ENCODE measurements at places on chromosomes 1 and 21.

- no peak for DNase-seq
These were observed 23.8 kb downstream of the AGT start for GRCh38 chr1:230690101-230690500.

DNA sequence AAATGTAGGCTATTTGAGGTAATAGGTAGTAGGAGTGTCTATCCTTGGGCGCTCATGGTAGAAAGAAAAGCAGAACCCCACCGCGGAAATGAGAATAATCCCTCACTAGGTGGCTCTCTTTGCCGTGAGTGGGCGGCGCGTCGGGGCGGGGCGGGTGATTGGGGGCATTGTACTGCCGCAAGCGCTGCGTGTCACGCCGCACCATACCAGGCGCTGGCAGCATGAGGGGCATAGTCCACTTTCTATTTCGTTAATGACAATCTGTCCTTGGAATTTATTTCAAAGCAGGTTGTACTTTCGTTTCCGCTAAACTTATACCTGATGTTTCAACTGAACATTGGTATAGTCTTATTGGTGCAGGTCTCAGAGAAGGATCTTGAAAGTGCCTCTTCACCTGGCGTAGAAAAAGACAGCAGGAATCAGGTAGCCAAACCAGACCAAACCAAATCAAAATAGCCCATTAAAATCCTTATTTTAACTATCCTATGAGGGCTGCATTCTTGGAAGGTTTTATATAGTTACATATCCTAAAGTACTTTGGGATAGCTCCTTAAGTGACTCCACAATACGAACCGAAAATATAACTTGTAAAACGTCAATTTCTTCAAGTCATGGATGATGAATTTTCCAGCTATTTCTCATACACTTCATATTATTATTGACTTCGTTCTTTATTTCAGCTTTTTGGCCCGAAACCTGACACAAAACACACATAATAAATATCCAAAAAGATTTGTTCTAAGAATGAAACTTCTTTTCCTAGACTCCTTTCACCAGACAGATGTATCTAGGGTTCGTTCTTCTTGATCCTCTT is 1.9 kb upstream of the SMG7 start:
- peak; percentile 88 for DNase-seq

DNA sequence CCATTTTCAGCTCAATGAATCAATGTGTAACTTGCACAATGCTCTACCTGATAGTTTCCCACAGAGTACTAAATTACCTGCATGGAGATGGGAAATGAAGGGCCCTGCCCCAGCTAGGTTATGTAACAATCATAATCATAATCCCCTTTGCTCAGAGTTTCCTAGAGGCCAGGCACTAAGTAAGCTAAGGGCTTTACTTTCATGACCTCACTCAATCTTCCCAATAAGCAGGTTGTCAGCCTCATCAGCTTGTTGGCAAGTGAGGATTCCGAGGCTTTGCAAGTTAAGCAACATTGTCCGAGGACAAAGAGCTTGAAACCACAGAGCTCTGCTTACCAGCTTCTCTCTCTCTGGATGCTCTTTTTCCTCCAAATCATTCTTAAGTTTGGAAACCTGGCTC is 64.1 kb upstream of the NTPCR start:
- no peak for DNase-seq

GRCh38 chr21:42630626-42631025 is 22.8 kb upstream of the PDE9A start:
- peak; percentile 13 for DNase-seq

GRCh38 chr1:81299892-81300291 is 500.8 kb upstream of the ADGRL2 start:
- DNase-seq, result no peak

- no peak for DNase-seq
These were observed 18.2 kb downstream of the TSPAN2 start for GRCh38 chr1:115071012-115071664.

DNA sequence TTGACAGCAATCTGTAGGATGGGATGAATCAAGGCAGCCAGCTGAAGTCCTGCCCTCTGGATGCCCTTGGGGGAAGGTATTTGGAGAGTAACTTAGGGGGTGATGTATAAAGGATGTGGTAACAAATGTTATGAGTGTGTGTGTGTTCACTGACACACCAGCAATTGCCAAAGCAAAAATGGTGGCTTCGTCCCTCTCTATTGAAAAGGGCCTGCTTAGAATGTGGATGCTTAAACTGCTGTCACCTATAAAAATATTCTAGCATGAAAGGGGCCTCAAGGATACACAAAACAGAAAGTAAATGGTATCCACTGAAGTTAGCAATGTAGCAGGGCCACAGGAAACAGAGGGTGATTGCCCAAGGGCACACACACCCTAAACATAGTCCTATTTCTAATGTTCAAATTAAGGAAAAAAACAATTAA is 15.1 kb upstream of the AIM2 start:
- no peak for DNase-seq

DNA sequence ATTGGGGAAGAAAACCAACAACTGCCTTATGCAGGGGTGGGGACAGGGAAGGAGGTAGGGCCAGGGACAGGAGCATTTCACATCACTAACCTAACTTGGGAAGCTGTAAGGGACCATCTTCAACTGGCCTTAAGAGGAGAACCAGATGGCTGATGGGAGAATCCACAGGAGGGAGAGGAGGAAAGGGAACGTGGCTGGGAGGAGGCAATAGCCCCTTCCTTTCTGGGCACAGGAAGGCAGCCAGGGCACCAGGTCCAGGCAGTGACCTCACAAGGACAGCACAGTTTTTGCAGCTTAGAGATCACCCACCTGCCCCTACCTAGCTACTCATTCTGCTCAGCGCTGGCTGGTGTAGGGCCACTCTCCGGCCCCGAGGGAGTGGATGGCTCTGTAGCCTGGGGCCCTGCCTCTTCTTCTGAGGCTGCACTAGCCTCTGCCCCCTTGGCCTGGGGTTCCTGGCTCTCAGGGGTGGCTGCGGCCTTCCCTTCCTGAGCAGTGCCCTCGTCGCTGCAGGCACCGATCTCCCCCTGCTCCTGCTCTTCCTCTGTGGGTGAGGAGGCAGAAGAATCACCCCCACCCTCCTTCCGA is 1.7 kb downstream of the MARCKSL1 start:
- DNase-seq, result no peak

- DNase-seq, result no peak
These were observed 1.4 kb downstream of the PEA15 start for GRCh38 chr1:160206421-160207117.

DNA sequence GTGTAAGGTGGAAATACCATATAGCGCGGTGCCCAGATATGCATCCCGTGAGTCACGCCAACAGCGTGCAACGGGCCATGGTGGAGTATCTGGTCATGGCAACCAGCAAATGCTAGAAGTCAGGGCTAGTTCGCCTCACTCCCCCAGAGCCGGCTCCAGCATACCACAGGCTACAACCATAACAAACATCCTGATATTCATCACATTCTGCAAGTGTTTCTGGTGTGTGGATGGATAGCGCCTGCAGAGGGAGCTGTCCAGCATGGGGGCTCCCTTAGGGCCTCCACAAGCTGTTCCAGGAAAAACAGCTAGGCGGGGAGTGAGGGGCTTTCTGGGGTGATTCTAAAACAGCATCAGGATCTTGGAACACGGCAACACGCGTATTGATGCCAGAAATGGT is 6.8 kb downstream of the C1orf198 start:
- no peak for DNase-seq

All from head of caudate nucleus (tissue), 42 donors.